Choroid plexus epithelial cell (primary cell): ENCODE measurements at places on chromosomes 5 and 9.

GRCh38 chr9:22040760-22041159, 31.7 kb upstream of the CDKN2B start:
- peak; percentile 61 for DNase-seq

- no peak for DNase-seq
Measured at GRCh38 chr5:79853676-79854418, 137.2 kb downstream of the MTX3 start.

DNA sequence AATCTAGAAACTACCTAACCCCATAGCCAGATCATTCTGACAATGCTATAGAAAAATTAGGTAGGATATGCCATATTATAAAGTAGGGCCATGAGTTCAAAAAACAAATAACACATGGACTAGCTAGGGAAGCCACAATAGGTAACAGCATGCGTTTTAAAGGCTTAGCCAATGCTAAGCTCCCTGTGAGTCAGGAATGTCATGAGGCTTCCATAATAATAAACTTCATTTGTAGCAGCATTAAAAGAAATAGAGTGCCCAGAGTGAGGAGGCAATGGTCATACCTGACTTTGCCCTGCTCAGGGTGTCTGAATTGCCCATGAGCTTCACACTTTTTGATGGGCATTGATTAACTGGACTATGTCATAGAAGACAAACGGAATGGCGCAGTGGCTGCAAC, 15.8 kb downstream of the FOXE1 start:
- no peak for DNase-seq

GRCh38 chr9:112354081-112354743, 20.8 kb upstream of the PTBP3 start:
- peak; percentile 26 for DNase-seq

DNA sequence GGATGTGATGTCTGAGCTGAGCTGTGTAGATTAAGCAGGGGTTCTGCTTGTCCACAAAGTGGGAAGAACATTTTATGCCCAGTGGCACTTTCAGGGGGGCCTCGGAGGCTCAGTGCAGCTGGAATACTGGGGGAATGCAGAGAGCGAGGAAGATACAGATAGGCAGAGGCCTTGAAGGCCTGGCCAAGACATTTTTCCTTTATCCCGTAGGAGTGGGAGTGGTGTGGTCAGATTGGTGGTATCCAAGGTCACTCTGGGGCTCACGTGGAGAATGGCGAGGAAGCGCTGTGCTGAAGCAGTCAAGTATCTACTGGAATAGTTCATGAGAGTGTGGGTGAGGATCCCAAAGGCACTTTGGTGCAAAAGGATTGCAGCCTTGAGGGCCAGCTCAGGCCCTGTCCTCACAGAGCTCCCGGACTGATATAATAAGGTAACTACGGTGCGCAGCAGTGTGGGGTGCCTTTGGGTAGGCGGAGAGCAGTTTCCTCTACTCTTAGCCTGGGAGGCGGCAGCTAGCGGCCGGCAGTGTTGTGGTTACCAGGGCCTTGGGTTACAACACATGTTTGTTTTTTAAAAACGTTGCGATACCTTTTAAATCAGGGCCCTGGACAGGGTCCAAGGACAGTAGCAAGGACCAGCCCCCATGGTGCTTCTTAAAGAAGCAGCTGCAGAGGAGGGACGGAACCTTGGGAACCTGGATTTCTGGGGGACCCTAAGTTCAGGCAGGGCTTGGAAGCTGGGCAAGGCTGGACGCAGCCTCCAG, 10.8 kb upstream of the CCDC69 start:
- DNase-seq = peak; percentile 94

DNA sequence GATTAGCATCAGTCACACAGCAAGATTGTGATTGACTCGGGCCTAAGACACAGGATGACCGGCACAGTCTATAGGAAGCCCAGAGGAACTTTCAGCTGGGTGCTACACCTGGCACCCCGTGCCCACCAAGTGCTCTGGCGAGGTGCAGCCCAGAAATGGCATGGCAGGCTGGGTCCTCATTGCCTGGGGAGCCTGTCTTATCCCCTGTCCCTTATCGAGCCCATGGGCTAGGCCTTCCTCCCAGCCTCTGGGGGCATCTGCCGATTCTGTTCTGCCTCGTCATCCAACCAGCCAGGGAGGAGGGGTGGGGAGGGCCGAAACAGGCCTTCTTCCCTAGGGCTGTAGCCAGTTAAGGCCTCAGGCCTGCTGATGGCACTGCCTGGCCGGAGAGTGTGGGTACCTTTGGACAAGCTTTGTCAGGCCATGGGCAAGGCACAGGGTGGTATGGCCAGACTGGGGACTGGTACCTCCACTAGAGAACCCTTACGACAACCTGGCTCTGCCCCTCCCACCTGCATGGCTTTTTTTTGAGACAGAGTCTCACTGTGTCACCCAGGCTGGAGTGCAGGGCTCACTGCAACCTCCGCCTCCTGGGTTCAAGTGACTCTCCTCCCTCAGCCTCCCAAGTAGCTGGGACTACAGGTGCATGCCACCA, 1.6 kb downstream of the GRK6 start:
- no peak for DNase-seq

- DNase-seq = no peak
Measured at GRCh38 chr9:38145526-38146053, 76.6 kb upstream of the SHB start.

DNA sequence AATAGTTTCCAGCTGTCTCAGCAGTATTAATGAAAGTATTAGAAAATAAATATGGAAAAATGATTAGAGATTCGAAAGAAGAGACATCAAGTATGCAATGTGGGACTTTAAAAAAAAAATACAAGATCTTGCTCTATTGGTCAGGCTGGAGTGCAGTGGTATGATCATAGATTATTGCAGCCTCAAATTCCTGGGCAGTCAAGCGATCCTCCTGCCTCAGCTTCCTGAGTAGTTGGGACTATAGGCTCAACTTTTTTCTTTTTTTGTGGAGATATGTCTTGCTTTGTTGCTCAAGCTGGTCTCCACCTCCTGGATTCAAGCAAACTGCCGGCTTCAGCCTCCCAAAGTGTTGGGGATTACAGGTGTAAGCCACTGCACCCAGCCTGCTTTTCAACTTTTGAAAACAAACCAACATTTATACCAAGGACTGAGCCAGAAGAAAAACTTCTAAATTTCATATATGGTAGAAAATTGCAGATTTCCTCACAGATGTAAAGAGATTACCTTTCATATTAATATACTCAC, 323.1 kb downstream of the ADGRV1 start:
- DNase-seq = no peak

DNA sequence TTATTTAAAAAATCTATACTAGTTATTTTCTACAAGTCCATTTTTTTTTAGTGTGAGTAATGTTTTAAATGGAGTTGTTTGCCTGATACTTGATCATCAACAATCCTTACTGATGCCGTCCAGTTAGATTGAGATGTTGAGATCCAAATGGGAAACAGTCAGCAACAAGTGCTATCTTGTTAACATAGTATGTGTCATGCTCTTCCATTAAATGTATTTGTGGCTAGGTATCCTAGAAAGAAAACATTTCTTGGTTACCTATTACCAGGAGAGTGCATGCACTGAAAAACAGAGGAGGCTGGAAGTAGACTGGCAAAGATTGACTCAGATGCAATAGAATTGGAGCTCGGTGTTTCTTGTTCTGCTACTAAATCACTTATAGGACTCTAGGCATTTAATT, 123.4 kb upstream of the MAN2A1 start:
- no peak for DNase-seq

- DNase-seq = no peak
Measured at GRCh38 chr5:76579166-76579937, 43.9 kb downstream of the F2RL2 start.

- no peak for DNase-seq
Measured at GRCh38 chr5:135826994-135827671, 7.3 kb upstream of the SLC25A48 start.

DNA sequence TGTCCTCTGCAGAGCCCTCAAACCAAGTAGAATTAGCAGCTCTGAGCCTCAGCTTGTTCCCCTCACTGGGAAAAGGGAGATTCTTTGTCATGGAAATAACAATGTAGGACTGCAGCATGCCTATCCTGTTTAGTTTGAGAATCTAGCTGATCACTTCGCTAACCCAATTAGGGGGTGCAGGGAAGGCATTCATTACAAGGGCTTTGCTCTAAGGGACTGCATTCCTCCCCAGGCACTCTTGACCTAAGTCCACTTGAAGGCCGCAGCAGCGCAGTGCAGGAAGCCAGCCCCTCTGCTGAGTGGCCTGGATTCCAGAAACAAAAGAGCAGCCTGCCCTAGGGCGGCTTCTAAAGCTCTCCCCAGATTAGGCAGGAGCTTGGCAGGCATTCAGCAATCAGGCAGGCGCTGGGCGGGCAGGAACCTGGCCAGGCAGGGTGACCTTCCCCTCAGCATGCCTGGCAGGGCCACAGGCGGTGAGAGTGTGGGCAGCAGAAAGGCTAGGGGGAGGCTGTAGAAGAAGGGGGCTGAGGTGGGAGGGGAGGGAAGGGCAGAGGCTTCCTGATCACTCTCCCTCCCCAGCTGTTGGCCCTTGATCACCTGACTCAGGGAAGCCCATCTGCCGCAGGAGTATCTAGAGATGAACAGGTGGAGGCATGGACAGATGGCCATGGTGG, 24.8 kb downstream of the CCNJL start:
- peak; percentile 47 for DNase-seq

DNA sequence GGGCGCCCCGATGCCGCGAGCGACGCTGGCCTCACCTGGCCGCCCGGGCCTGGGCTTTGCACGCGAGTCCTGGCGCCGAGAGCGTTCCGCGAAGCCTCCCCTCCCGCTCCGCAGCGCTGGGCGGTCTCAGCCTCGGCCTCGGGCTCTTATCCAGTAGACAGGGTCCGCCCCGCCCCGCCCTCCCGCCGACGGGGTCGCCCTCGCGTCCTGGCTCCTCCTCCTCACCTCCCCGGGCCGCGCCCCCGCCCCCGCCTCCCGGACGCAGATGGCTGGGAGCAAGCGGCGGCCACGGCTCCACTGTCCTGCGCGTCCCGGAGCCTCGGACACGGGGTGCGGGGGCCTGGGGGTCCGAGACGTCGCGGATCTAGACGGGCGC, at the start of gene SLC6A3:
SLC6A3 (minus strand) TSS at position 128 of the 376 bp plus-strand sequence. CDS start 2,243 bp downstream, outside the sequence.
- DNase-seq = peak; percentile 9

- DNase-seq = no peak
Measured at GRCh38 chr9:17752021-17752420, 173.2 kb downstream of the SH3GL2 start.

DNA sequence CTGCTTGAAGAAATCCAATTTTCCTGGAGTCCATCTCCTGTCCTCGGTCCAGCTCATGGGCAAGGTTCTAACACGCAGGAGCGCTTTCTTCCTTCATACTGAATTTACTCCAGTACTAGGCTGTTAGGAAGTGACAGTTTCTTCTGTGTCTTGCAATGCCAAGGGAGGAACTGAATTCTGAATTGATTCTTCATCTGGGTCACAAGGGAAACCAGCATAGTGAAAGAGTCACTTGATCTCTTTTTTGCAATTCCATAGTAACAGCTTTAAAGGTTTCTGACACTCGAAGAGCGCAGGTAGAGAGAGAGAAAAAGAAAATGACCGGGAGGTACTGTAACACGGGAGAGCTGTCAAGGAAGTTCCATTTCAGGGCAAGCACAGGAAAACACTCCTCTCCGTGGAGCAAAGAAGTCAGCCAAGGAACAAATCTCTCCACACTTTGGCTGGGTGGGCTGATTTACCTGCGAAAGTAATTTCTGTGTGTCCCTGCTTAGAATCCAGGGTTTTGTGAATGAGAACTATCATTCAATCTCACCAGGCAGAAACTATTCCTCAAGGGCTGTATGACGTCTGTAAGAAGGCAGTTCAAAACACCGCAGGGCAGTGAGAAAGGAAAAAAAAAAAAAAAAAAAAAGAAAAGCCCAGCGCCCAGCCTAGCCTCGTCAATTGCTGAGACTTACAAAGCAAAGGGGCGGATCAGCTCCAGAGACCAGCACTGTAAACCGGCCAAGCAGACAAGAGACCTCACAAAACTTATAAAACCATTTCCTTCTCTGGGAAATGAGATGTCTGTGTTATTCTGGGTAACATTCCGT, 617.8 kb downstream of the PDE4D start:
- peak; percentile 86 for DNase-seq

GRCh38 chr9:101787891-101788290, 49.4 kb upstream of the GRIN3A start:
- no peak for DNase-seq

- no peak for DNase-seq
Measured at GRCh38 chr5:108174286-108174685, 207.6 kb downstream of the FBXL17 start.

DNA sequence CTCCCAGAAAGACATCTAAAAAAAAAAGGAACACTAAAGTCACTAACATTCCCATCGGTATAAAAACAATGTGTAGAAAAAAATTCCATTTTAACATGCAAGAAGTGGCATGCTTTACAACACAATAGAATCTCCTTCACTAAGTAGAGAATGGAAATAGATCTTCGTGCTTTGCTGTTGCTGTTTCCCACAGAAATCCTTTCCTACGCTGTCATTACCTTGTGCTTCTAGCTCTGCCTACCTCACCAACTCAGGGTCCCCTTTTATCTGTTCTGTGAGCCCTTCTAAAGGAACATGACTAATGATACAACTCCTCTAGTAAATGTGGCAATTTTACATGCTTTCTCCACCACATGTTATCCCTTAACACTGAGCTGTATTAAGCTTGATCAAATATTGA, 202.9 kb downstream of the MCTP1 start:
- peak; percentile 78 for DNase-seq

DNA sequence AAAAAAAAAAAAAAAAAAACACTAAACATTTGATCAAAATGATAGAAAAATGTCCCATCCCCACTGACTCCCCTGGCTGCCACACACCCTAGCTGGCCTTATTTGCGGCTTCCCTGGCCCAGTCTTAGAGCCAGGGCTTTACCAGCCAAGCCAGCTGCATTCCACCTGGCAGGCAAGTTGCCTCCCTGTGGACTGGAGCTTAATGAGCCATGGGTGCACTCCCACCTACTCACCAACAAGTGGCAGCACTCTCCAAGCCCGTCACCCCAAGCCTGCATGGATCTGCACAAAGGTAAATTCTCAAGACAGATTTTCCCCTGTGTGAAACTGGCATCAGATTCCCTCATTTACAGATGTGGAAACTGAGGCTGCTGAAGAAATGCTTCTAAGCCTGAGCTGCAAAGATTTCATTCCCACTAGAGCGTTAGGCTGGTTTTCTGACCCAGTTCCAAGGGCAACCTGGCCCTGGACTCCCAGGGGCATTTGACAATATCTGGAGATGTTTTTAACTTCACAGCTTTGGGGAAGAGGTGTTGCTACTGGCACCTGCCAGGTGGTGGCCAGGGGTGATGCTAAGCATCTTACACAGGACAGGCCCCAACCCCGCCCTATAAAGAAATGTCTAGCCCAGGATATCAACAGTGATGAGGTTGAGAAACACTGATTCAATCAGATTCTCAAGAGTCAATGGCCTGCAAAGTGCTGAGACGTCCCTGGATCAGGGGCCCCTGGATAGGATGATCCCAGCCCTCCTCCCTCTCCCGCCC, 21.9 kb upstream of the VDAC1 start:
- DNase-seq = peak; percentile 87

- peak; percentile 31 for DNase-seq
Measured at GRCh38 chr5:35087991-35088390, 40.2 kb upstream of the AGXT2 start.

GRCh38 chr5:170643591-170643990, 139.8 kb downstream of the KCNIP1 start:
- no peak for DNase-seq

DNA sequence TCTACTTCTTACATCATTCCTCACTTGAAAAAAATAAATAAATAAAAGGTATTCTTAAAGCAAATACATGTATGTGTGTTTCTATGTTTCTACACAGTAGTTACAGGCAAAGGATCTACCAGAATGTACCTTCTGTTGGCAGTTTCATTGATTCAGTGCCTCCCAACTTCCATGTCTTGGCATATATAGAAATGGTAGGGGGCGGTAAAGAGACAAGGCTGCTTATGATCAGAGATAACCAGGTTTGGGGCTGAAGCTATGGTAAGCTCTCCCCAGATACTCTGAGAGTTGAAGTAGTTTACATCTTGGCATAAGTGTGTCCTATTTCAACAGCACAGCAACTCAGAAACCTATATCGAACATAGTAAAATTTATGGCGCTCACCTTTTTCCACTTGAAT, 1075.4 kb upstream of the C9orf72 start:
- DNase-seq = no peak
